ENCODE measurements at places on chromosomes 7 and 10.

DNA sequence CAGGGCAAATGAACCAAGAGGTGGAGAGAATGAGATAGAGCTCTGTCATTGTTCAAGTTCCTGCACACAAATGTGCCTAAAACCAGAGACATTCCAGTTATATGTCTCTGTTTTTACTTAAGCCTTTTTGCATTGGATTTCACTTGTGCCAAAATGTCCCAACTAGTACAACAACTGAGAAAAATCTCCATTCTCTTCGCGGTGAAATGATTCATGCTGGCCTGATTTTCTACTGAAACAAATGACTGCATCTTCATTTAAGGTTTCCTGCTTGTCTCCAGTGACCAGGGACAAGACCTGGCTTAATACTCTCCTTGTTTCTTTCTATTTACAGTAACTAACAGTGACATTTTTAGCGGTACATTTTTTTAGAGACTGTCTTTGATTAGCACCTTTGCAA lies 714.9 kb downstream of the KCNMA1 start:
- no peak for DNase-seq

- no peak for DNase-seq
Observed at GRCh38 chr7:41104631-41105030, 598.3 kb downstream of the INHBA start.

- DNase-seq, result no peak
Observed at GRCh38 chr10:49568235-49568634, 29.3 kb upstream of the ERCC6 start.

DNA sequence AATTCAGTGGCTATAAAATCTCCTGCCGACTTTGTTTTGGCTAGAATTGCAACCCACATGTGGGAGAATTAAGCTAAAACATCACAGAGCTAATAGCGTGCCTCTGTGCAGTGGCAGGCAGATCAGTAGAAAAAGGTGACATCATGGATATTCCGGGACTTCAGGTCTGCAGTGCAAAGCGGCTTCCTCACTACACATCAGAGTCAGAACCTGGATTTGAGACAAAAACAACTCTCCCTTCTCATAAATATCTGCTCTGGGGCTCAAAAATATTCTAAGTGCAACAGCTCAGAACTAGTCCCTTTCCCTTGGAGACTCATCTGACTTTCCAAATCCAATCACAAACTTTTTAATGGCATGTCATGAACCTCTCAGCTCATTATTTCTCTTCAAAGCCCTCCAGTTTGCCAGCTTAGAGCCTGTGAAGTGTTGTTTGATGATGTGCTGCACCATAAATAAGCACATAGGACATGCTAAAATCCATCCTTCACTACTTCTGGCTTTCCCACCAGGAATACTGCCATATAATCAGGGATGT lies 337.1 kb downstream of the RNLS start:
- DNase-seq, result no peak
